Stimulated activated CD4-positive, alpha-beta T cell treated with anti-CD3 and anti-CD28 coated beads, Interleukin-1b, Interleukin-23, amount 100 ng/mL, for 4 hours (primary cell): ENCODE measurements at places on chromosomes 3 and 15.

DNA sequence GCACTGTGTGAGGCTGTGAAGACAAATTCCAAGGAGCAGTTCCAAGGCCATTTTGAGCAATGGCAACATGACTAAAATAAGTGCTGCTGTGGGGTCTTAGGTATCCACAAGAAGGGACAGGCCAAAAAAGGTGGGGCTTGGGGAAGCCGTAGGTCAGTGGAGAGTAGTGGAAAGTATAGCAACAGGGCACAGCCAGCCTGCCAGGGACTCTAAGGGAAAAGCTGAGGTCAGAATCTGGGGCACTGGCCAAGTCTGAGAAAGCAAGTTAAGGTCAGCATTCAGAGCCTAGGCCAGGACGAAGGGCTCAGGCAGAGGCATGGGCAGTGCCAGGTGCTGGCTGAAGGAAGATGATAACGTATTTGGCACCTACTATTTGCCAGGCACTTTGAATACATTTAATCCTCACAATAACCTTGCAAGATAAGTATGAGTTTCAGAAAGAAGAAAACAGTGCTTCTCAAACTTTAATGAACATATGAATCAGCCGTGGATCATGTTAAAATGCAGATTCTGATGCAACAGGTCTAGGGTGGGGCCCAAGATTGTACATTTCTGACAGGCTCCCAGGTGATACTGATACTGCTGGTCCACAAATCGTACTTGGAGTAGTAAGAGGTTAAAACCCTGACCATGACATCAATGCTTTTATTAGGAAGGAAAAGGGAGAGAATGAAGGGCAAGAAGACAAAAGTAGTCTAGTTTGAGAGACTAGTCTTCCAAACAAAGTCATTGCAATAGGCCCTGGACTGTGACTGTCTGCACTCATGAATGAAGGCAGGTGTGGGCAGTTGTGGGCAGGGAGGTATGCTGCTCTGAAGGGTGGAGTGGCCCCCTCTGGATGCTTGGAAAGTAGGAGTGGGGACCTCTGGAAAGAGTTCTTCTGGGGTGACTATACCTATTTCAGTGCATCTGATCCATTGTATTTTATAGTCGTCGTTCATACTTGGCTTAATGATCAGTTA is 106.3 kb upstream of the ANKRD28 start:
- DNase-seq = no peak

GRCh38 chr3:78761126-78761525 is 1006.7 kb downstream of the ROBO1 start:
- DNase-seq = no peak

DNA sequence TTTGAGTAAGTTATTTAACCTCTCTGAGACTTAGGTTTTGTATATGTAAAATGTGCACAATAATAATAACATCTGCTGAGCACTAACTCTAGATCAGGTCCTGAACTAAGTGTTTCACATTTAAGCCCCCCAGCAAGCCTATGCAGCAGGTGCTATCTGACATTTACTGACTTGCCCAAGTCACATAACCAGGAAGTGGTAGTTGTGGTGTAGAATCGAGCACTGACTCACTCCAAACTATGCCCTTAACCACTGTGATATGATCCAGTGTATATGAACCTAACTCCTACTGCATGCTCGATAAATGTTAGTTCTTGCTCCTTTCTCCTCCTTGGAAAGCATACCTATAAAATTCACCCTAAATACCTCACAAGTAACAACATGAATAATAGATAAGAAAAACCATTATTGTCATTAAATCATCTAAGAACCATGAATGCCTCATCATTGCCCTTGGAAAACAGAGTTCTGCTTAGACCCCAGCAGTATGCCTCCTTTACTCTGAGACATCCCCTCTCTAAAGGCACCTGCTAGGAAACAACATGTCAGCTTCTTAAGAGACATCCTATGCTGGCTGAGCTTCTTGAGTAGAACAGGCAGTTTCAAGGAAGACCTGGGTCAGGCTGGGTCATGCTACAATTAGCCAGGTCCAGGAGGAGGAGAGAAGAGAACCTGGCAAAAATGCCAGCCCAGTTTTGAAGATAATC is 3.0 kb upstream of the SHC4 start:
- DNase-seq = no peak

DNA sequence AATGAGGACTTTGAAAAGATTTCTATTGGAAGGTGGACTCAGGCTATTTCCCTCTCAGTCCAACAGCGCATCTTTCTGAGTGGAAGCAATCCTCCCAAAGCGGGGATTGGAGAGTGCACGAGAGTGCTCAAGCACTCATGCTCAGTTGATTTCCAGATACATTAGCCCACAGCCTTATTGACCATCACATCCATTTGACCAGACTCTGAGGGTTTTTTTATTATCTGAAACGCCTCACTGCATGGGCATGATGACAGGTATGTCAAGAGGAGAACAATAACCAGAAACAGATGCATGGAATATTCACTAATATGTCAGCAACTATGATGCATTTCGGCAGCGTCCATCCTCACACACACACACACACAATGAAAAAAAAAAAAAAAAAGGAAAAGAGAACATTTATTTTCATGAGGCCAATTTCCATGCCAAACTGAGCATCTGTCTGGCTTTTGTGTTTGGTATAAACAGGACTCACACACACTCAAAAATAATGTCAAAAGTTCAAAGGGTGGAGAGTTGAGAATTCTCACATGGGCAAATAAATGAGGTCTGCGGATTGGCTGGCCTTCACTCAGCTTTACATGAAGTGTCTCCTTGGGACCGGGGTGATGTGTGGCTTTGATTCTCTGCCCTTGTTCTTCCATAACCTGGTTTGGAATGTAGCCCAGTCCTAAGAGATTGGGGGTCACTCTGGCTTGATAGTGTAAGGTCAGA is 371.6 kb downstream of the MCTP2 start:
- no peak for DNase-seq

DNA sequence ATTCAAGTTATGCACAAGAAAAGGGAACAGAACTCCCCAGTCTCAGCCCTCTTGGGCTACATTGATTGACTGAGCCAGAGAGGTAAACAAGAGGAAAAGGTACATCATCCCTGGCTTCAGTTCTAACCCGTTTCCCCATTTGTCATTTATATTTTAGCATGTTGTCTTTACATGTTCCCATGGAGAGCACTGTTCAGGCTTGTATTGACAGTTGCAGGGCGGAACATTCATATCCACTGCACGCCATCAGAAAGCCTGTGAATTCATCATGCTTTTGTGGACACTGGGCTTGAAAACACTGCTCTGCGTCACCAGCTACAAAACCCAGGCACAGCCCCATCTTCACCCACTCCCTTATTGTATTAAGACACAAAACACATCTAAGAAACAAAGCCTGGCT is 240.9 kb upstream of the EIF1B start:
- no peak for DNase-seq

DNA sequence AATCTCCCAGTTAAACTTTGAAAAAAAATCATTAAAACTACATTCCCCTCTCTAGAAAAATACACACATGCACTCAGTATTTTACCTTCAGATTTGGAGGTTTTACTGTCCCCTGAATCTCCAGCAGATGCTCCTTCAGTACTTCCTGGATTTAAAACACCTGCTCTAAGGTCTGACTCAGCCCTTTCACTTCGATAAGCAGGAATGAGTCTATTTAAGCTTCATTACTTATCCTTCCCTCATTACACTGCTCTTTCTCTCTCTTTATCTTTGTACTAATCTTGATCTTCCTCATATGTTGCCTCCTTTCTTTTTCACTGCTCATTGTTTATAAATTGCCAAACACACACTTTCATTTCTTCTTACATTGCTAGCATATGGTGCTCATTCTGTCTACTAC is 443.9 kb downstream of the DIPK2A start:
- DNase-seq = no peak

GRCh38 chr3:107684431-107684925 is 161.7 kb downstream of the BBX start:
- DNase-seq = no peak

DNA sequence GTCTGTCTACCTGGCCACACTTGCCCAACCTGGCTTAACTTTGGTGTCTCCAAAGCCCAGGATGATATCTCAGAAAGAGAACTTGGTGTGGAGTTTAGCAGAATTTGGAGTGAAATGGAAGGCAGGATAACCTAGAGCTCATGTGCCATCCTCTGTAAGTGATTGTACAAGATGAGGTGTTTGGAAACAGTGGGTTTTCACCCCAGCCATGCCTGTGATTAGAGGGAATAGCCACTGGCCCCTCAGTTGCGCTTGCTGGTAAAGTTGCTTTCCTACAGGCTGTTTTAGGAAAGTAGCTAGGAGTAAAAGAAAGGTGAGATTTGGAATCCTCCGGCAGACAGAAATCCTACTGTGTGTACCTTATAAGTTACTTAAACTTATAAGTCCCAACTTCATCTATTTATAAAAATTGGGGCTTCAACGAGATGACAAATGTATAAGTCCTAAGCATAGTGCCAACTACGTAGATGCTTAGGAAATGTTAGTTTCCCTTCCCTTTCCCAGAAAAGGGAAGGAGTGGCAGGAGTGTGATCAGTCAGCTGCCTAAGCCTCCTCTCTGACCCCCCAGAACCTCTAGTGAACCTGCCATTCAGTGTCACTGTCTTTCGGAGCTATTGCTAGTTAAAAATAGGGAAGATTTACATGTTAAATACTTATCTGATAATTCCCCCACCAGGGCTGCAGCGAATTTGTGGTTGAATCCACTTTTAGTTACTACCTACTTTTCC is 13.4 kb upstream of the BMF start:
- no peak for DNase-seq

GRCh38 chr3:151584566-151584965 is 123.7 kb upstream of the IGSF10 start:
- no peak for DNase-seq

GRCh38 chr15:74780523-74781430 is 1.1 kb upstream of the CSK start:
- DNase-seq = no peak

GRCh38 chr3:129046732-129047552 is 13.6 kb upstream of the GP9 start:
- no peak for DNase-seq

DNA sequence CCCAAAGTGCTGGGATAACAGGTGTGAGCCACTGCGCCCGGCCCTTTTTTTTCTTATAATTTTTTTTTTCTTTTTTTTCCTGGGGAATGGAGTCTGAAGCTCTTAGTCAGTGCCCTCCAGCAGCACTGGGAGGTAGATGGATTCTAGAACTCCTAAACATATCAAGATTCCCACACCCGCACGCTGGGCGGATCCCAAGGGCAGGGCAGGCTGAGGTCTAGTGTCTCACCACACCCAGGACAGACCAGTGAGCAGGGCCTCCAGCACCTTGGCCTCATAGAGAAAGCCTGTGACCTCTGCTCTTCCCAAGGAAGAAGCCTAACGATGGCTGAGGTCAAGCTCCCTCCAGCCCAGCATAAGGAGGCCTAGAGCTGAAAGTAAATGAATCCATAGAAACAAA is 153.7 kb upstream of the MEF2A start:
- DNase-seq = no peak

- no peak for DNase-seq
These were observed 70.7 kb downstream of the IQSEC1 start for GRCh38 chr3:13002398-13003124.

GRCh38 chr3:31495971-31496665 is 36.6 kb upstream of the STT3B start:
- no peak for DNase-seq

- DNase-seq = no peak
These were observed 123.5 kb upstream of the GOLGA6L4 start for GRCh38 chr15:84112025-84112424.

DNA sequence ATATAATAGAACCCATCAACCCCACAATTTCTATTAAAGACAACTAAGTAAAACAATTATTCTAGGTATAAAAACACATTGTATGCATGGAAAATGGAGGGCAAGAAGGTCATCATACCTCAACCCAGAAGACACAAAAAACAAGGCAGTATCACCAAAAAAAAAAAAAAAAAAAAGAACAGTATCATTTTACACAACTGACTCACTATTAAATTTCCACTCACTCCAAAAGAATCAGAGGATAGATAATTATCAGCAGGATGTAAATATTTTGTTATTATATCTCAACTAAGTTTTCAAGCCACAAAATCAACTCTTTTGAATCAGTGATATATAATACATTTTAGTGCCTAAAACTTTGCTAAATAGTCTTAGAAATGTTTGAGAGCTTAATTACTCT is 55.0 kb downstream of the CLASP2 start:
- no peak for DNase-seq

DNA sequence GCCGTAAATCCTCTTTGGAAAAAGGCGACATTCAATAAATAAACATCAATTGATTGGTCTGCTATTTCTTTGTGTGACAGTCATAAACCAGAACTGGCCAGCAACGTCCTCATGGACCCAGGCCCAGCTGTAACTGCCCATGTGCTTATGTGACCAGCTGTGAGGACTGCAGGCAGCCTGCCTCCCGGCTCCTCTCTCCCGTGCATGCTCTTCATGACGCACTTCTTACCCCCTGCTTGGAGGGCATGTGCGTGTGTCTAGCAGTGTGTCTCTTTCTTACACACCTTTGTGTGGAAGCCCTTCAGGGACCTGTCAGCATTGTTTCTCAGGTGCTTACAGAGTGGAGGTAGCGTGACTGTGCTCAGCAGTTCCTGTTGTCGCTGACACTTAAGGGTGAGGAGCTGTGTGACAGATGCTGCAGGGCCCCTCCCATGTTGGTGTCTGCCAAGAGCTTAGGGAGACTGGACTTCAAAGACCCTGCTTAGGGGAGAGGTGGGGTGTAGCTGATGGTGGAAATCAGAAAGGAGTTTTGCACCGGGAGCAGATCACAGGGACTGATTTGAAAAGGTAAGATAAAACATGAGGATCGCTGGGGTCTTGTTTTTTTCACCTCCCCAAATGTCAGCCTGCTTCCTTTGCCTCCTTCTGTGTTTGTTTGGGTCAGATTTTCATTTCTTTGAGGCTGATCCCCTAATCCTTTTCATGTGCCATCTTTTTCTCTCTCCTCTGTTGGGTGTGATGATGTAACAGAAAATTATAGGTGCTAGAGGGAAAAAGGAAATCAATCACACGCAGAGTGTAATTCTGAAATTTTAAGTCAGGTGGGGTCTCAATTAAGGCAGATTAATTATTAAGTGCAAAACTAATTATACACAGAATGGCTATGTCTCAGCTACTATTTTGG is 2.1 kb downstream of the PODXL2 start:
- DNase-seq = no peak
